ENCODE measurements at places on chromosomes 2 and 18. TPM values are rescaled to one million over a fixed set of nuclear protein-coding genes. Genes with fewer than 3 reads are reported as not detected.

DNA sequence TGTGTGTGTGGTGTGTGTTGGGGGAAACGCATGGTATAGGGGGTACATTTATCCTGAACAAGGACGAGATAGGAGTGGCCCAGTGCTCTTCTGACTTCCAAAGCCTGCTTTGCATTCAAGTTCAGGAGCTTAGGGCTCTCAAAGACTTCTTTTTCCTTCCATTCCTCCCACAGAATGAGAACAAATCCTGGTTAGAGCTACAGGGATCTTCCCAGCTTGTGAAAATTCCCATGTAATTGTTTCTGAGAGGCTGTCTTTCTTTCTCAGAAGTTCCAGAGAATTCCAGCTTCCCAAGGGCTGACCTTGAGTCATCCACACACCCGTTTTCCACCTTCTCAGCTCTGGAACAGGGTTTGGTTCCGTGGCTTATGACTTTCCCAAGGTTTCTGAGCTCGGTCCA is 38.9 kb downstream of the FASTKD2 start:
- DNase-seq: no peak

SIX3 gene
- 6.6 TPM for total RNA-seq

GRCh38 chr2:130795431-130795830 is 40.1 kb downstream of the AMER3 start:
- DNase-seq: no peak

SLC8A1 gene
- 1.7 TPM for total RNA-seq

DNA sequence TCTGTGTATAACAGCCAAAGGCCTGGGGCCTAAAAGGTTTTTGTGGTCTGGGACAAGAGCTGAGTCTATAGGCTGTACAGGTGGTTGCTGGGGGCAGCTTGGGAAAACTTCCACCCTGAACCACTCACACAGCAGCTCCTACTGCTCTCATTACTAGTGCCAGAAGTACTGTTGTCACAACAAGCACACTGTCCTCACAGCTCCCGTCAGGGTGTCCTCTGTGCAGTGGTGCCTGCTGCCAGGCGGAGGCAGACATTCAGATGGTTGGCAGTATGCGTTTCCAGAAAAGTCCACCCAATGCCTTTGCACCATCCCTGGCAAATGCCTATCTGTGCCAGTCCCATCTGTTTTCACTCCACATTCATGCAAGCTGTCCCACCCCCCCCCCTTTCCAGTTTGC is 58.5 kb downstream of the EPAS1 start:
- no peak for DNase-seq

SAG gene
- total RNA-seq: not detected

ERFE gene
- total RNA-seq: 6.3 TPM

PCARE gene
- total RNA-seq: not detected

GRCh38 chr2:64748561-64748960 is 94.8 kb upstream of the SERTAD2 start:
- DNase-seq: no peak

GRCh38 chr2:80420530-80421208 is 116.1 kb upstream of the LRRTM1 start:
- no peak for DNase-seq

DNA sequence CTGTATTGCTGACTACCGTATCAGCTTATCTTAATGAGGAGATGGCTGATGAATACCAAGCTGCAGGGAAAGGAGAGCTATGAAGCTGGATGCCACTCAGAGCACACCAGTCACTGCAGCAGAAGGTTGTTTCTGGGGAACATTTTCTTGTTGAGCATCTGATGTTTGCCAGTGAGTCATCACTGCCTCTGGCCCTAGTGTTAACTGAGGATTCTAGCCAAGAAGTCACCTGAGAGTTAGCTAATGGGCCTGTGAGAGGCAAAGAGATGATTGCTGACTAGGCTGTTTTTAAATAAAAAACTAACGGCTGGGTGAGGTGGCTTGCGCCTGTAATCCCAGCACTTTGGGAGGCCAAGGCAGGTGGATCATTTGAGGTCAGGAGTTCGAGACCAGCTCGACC is 37.9 kb downstream of the CCDC150 start:
- no peak for DNase-seq

OR6B2 gene
- total RNA-seq: not detected

DNA sequence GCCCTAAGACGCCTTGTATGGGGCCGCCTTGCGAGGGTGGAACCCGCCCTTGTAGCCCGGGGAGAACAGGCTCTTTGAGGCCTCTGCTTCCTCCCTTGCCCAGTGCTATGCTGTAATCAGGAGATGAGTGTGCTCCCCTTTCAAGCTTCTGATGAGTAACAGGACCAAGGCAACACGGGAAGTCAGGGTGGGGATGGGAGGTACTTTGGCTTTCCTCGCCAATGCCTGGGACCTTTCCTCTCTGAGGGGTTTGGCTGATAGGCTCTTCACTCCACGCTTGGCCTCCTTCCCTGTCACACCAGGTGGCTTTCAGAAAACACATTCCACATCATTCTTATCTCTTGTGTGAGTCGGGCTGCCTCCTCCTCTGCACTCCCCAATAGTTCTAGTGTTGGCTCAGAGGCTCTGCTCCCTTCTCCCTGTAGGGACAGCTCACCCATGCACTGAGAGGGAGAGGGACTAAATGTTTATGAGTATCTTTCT is 223.7 kb upstream of the TRIB2 start:
- DNase-seq: no peak

GRCh38 chr2:67726416-67726815 is 329.3 kb downstream of the ETAA1 start:
- DNase-seq: no peak

DNA sequence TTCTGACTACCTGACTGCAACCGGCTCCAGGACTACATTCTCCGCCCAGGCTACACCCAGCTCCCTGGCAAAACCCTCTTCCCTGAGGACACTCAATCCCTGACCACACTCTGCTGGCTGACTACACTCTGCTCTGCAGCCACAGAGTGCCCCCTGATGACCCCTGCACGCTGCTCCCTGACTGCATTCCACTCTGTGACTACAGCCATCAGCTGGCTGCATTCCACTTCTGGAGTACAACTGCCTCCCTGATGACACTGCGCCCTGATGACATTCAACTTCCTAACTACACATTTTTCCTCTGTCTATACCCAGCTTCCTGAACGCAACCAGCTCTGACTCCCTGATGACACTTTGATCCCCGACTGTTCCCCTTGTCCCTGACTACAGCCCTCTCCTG is 71.3 kb upstream of the NRXN1 start:
- DNase-seq: peak; percentile 56

GRCh38 chr2:84231478-84231877 is 227.6 kb downstream of the SUCLG1 start:
- DNase-seq: no peak

DNA sequence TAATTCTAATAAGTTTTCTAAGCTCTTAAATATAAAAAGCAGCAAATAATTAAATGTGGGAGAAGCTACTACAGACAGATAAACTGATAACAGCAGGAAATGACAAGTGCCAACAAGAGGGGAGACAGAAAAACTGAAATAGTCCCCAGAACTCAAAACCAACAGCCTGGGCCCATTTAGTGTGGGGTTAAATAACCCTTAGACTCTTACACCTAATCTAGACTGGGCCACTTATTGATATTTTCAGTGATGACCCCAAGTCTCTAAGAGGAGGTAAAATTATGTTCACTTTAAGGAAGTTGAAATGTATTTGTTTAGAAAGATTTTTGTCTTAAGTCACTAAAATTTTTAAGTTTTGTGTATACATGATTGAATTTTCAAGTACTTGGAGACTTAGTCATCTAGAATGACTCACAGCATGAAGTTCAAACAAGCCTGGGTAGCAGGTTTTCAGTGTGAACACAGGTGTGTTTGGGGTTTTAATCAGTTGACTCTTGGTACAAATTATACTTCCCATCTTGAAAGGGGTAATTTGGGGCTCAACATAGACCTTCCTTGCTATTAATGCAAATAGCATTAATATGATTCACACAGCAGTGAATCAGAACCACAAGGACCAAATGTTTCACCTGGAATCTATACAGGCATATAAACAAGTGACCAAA is 54.9 kb upstream of the MYO3B start:
- no peak for DNase-seq
